NCI-H748 treated with DMSO at 0.1 percent for 48 hours (cell line): ENCODE measurements at places on chromosomes 2 and 18.
A peak's percentile ranks its signal among the peaks of the same experiment; 100 is the strongest.

DNA sequence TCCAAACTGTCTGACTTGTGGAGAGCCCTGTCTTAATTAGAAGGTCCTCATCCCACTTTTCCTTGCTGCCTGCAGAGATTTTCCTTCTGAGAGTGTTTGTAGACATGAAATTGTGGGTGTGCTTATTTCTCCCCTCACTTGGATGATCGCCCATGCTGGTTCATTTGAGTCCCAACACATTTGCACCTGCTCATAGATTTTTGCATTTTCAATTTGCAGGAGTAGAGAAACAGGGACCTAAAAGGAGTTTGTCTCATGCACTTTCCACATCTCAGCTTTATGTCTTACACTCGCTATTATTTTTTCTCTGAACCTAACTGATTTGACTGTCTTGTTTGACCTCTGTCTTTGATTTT, 33.2 kb upstream of the FHL2 start:
- no peak for DNase-seq

DNA sequence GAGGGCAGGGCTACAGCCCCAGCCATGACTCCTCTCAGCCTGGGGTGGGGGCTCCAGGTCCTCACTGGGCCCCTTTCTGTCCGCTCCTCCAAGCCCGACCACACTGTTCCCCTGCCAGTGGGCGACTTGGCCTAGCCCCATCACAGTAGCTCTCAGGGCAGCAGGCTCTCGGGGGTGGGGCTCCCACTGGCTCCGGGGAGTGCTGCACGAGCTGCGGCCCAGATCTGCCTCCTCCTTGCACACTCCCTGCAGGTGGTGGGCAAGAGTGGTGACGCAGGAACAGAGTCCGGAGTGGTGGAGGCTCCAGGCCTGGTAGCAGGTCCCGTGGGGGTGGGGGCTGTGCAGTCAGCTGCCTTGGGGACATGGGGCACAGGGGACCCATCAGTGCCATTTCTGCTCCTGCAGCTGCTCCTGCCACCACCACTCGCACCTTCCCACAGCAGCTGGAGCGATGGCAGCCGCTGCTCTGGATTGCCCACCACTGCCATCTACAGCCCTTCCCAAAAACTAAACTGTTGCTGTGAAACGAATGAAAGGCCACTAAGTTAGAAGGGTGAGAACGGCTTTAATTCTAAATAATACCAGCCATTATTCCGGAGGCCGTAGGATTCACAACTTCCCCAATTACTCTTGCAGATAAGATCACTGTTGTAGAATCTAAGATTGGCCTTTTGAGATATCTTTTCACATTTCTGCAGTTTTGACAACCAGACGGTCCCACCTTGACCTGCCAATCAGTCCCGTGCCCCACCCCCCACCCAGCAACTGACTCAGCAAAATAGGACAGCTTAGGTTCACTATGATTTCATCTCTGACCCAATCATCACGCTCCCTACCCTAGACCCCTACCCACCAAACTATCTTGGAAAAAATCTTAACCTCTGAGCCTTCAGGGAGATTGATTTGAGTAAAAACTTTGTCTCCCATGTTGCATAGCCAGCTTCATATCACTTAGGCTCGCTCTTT, 530.2 kb downstream of the DCC start:
- DNase-seq: peak; percentile 62

DNA sequence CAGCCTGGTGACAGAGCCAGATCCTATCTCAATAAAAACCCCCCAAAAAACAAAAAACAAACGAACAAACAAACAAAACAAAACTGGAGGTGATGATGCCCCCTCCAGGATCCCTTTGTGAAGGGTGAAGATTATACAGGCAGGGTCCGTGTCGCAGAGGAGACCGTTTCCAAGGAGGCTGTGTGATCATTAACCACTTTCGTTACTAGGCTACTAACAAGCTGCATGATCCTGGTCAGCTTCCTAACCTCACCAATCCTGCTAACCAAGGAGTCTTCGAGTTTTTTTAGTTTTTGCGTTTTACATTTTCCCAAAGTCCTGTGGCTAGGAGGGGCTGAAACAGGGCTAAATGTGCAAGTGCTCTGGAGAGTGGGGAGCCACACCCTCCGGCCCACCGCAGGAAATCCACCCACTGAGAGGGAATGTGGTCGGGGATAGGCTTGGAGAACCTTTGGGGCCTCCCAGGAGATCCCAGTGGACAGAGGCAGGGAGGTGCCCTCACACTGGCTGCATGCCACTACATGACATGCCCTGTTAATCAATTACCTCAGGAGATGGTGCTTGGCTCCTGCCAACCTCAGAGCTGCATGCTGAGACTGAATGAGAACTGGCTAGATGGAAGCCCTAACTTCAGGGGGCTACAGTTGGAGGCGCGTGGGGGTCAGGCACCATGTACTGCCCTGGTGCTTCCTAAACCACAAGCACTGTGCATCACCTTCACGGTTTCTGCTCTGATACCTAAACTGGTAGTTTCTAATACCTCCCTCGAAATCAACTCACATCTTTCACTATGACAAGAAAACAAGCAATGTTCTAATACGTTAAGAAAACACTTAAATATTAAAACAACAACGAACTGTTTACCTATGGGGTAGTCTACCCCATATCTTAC, 67.5 kb upstream of the RGPD5 start:
- DNase-seq: no peak

GRCh38 chr2:65366595-65367125, 65.7 kb downstream of the SPRED2 start:
- peak; percentile 39 for DNase-seq

GRCh38 chr2:220894069-220894468, 678.0 kb downstream of the EPHA4 start:
- DNase-seq: no peak

GRCh38 chr2:54666131-54666633, 57.3 kb upstream of the EML6 start:
- DNase-seq: no peak

DNA sequence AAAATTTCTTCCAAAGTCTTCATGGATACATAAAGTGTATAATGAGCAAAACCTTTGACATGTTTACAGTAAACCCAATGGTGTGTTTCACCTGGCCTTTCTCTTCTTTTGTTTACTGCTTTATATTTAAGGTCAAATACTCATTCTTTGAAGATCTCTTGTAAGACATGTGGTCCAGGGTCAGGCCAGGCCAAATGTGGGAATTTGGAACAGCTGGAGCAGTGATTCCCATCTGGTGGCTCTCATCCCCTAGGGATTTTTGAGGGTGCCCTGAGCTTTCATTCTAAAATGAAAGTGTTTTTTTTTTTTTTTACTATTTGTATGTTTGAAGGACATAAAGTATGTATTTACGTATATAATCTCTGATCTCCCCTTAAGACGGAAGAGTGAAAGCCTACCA, 13.8 kb upstream of the MGAT5 start:
- no peak for DNase-seq

- DNase-seq: peak; percentile 86
Measured at GRCh38 chr2:44543773-44544725, 182.3 kb downstream of the CAMKMT start.

GRCh38 chr2:47721296-47721695, 61.6 kb upstream of the MSH6 start:
- DNase-seq: no peak

DNA sequence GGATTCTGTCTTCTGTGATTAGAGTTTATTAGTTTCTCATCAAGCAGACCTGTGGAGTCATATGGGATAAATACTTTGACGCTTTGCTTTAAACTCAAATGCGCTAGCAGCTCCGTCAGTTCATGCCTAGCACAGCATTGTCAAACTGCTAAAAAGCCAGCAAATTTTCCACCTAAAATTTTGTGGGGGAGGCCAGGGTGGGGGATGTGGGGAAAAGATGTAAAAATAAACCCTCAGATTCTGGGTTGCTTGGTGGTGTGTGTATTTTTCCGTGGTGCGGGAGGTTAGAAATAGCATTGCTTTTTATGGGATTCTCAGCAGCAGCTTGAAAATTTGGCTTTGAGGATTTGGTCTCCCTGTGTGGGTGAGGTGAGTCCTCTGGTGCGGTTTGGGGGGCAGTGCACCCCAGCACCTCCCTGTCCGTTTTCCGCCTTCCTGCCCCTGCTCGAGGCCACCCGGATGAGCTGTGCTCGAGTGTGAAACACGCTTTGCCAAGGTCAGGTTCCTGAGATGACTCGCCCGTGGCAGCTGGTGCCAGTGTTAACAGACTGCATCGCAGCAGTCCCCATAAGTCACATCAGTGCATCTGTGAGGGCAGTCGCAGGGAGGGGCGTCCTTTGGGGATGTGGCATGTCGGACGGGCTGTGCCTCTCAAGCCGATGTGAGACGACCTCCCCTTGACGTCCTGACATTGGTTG, 65.9 kb downstream of the LDLRAD4 start:
- no peak for DNase-seq

DNA sequence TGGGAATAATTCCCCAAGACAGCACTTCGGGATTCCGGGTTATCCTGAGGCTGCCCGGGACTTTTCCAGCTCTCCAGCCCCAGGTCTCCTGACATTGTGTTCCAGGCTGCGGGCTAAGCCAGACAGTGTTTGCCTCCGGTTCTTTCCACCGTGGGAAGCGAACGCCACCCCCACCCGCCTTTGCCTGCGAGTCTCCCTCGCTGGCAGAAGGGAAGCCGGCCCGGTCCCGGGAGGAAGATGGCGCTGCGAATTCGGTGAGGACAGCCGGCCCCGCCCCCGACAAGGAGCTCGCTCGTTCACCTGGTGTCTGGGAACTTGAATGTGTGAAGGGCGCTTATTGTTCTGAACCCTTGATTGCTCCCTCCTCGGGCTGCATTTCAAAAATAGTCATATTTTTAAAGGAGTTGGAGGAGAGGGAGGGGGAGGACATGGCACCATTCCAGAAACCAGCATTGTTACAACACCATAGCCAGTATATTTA, 2.9 kb downstream of the LRATD1 start:
- peak; percentile 88 for DNase-seq

GRCh38 chr2:172085460-172086159, at the start of gene DLX1:
DLX1 (plus strand) TSS chr2:172085507; CDS start chr2:172085678, 171 bp downstream.
- peak; percentile 79 for DNase-seq

DNA sequence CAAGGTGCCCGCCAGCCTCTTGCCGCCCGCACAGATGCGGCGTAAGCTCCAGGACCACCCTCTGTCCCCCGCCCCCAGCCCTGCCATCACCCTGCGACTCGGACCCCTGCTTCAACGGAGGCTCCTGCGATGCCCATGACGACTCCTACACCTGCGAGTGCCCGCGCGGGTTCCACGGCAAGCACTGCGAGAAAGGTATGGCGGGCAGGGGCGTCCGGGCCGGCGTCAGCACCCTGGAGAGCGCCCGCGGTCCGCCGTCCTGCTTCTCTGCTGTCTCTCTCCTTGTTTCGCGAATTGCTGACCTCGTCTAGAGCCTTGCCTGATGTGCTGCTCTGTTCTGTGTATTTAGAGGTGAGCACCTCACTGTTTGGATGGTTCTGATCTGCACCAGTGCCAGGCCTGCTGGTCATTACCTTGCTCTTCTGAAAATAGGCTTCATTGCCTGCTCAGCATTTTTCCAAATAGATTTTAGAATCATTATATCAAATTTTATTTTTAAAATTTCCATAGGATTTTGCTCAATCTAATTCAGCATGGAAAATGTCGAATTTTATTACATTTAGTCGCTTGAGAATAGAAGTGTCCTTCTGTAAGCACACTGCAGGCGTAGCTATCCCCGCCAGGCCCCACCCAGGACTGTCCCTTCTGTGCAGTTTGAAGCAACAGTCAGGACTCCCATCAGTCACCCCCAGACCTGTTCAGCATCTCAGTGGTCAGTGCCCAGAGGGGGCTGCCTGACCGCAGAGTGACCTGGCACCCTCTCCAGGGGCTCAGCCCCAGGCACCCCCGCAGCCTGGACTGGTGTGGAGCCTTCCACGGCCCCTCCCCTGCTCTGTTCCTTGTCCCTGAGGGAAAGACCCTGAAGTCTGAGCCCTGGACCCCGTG, 51.6 kb downstream of the SNED1 start:
- no peak for DNase-seq

GRCh38 chr2:134207589-134208209, 46.2 kb upstream of the MGAT5 start:
- peak; percentile 14 for DNase-seq

DNA sequence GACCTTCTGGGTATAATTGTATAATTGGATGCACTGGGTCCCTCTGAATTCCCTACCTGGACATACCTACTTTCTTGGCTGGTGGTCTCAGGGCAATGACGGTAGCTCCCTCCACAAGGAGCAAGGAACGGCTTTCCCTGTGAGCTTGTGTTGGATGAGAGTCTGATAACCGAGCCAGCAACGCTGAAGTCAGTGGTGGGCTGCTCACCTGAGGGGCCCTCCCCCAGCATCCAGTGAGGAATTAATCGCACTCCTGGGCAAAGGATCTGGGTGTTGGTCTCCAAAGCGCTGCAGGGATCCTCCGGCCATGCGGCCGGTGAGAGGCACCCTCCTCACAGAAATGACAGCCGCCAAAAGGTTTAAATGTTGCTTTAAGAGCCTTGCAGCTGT, 47.1 kb downstream of the LONRF2 start:
- DNase-seq: no peak

DNA sequence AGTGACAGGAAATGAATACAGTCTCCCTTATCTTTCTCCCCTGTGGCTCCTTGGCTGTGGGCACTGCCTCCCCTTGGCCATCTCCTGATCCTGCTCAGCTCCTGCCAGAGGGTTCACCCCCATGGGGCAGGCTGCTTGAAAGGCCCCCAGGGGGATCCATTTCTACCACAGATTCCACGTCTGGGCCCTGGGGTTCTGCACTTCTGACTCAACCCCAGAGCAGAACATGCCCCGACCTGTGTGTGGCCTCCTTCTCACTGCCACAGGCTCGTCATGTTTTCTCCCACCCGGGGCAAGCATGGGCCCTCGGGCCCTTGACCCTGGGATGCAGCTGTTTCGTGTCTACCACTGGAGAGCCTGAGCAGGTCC, 122.2 kb downstream of the ACKR3 start:
- no peak for DNase-seq

- DNase-seq: no peak
Measured at GRCh38 chr2:102063487-102063911, 71.7 kb downstream of the IL1R2 start.

- DNase-seq: no peak
Measured at GRCh38 chr18:58674863-58675472, 3.7 kb downstream of the MALT1 start.

DNA sequence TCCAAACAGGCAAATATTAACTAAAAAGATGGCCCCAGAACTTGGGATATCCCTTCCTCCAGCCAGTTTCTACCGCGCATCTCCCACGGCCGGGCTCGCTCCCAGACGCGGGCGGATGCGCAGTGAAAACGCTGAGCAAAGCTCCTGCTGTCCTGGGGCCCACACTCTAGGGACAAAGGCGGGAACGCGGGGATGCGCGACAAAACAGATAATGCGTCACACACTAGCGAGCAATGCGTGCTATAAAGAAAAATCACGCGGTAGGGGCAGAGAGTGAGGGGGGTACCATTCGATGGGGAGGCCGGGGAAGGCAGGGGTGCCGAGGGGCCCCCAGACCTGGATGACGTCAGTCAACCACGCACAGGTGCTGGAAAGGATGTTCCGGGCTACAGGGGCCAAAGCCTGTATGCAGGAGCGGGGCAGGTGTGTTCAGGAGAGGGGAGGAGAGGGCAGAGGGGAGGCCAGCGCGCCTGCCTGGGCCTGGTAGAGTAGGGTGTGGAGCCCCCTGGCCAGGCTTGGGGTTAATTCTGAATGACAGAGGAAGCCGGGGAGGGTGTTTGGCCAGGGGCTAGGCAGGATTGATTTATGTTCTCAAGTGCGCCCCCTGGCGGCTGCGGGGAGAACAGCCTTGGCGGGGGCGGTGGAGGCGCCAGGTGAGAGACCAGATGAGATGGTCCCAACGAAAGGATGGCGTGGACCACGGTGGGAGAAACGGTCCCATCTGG, 14.9 kb upstream of the ITM2C start:
- no peak for DNase-seq

- no peak for DNase-seq
Measured at GRCh38 chr2:35463805-35464596, 891.6 kb upstream of the CRIM1 start.

GRCh38 chr2:159129269-159129668, 157.2 kb downstream of the WDSUB1 start:
- no peak for DNase-seq

GRCh38 chr2:231662811-231663457, 45.4 kb upstream of the PTMA start:
- DNase-seq: no peak
